Stimulated activated CD8-positive, alpha-beta memory T cell treated with anti-CD3 and anti-CD28 coated beads, Interleukin-4, amount 100 ng/mL, for 4 hours (primary cell): ENCODE measurements at places on chromosomes 13 and 19.

GRCh38 chr19:459724-460511 is 915 bp downstream of the SHC2 start:
- no peak for DNase-seq

DNA sequence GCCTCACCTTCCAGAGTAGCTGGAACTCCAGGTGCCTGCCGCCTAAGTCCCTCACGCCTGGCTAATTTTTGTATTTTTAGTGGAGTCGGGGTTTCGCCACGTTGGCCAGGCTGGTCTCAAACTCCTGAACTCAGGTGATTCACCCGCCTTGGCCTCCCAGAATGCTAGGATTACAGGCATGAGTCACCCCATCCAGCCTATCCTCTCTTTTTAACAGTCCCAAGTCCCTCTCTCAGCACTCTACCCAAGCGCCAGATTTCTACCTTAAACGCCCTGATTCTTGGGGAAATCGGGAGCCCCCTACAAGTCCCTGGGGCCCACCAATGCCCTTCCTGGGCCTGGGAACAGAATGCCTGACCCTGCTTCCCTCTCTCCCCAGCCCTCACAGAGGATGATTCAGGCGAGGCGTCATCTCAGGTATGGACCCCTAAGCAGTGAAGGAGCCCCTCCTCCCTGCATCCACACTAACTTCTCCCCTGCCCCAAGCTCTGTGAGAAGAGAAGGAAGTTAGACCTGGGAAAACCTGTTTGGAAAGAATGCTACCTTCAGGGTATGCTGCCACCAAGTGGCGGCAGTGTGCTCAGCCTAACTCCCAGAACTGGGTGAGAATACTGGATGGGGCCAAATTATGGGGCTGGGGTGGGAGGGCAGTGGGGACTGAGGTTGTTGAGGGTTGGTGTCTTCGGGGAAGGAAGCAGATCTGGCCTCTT is 20.8 kb upstream of the EBI3 start:
- no peak for DNase-seq

GRCh38 chr19:44260343-44260681 is 626 bp downstream of the ZNF233 start:
- no peak for DNase-seq

- no peak for DNase-seq
These were observed 7.3 kb downstream of the MYDGF start for GRCh38 chr19:4662812-4663211.

DNA sequence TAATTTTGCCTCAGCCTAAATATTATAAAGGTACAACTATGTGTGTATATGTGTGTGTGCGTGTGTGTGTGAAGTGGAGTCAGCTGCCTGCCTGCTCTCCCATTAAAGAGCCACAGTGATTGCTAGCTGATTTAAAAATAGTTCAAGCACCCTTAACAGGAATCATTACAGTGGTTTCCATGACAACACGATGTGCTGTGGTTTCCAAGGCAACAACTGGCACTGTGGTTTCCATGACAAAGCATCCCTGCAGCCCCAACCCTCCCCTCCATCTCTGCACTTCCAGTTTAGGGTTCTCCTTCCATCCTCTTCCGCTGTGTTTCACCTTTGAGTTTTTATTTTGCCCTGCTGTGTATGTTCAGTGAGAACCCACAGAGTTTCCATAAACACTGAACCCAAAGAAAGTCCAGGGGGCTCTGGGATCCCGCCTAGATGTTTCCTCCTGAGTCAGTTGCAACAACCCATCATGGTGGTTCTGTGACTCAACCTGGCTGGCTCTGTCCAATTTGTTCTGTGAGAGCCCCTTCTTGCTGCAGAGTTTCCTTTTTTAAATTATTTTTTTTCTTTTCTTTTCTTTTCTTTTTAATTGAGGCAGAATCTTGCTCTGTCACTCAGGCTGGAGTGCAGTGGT is 7.1 kb upstream of the PNMA8A start:
- no peak for DNase-seq

DNA sequence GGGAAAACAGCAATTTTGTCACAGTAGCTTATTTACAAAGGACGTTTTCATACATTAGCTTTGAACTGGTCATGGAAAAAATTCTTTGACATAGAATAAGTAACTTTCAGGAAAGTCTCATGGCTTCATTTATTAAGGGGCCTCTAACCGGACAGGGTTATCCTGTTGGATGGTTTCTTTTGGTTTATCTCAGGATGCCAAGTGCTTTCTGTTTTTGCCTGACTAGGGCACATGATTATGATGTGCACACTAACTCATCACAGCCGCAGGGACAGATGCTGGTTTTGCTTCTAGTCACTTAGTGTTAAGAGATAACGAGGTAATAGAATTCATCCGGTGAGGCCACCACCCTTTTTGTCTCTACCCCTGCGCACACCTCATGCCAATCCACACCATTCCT is 53.0 kb downstream of the TGDS start:
- no peak for DNase-seq

GRCh38 chr19:11098327-11098726 is 9.1 kb downstream of the LDLR start:
- DNase-seq = no peak

GRCh38 chr13:77423296-77423695 is 96.4 kb upstream of the MYCBP2 start:
- no peak for DNase-seq

GRCh38 chr19:57078802-57079201 is 41.0 kb upstream of the USP29 start:
- no peak for DNase-seq

DNA sequence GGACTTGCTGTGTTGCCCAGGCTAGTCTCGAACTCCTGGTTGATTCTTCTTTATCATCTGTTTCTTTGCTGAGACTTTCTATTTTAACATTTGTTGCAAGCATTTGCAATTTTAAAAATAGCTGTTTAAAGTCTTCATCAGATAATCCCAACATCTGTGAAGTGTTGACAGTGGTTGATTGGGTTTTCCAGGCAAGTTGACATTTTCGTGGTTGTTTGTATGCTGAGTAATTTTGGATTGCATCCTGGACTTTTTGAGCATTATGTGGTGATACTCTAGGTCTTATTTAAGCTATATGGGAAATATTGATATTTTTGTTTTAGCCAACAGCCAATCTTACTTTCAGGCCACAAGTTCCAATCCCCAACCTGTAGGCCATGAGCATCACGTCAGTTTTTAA is 25.1 kb downstream of the AP1M1 start:
- DNase-seq = no peak

GRCh38 chr13:48163061-48163460 is 68.2 kb upstream of the MED4 start:
- no peak for DNase-seq

DNA sequence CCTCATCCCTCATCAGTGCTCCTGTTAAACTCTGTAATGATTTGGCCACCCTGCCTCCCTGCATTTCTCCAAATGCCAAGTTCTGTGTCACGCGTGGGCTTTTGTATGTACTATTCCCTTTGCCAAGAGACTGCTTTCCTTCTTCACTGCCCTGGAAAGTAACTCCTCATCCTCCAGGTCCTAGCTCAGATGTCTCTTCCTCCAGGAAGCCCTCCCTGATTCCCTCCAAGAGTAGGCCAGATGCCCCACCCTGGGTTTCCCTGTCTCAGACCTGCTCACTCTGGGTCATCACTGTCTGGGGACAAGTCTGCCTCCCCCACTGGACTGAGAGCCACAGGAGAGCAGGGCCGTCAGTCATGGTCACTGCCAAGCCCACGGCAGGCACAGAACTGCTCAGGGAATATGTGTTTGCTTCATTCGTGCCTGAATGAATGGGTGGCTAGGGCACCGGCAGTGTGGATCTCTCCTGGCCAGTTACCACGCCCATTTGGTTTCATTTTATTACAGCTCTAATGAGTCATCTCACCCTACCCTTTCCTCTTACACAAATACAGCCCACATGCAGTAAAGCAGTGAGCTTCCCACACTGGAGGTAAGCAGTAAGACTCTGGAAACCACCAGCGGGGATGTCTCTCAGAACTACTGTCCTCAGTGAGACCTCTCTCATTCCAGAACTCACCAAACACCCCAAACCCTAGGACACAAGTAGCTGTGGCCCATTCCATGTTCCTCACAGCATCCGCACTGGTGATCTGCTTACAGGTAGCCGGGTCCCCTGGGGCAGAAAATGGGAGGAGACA is 12.1 kb upstream of the GPR4 start:
- DNase-seq = no peak

GRCh38 chr19:51319649-51320279 is 8.3 kb downstream of the IGLON5 start:
- no peak for DNase-seq

DNA sequence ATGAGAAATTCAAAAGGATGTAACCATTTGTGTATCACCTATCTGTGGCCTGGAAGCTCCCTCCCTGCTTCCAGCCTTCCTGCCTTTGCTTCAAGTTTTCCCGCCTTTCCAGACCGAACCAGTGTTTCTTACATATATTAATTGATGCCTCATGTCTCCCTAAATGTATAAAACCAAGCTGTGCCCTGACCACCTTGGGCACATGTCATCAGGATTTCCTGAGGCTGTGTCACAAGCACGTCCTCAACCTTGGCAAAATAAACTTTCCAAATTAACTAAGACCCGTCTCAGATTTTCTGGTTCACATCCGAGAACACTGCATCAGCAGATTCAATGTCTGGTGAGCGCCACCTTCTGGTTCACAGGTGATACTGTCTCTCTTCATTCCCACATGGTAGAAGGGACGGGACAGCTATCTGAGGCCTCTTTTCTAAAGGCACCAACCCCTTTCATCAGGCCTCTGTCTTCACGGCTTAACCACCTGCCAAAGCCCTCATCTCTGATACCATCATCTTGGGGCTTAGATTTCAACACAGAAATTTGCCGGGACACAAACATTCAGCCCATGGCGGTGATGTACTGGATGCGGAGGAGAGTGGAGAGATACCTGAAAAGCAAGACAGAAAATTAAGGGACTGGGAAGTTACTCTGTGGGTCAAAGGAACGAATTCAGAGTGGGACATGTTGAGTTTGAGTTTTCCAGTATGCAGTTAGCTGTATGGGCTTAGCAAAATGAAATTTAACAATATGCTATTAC is 58.7 kb upstream of the PABPC3 start:
- peak; percentile 11 for DNase-seq

- DNase-seq = no peak
These were observed 1.3 kb downstream of the BBC3 start for GRCh38 chr19:47229676-47230053.

GRCh38 chr13:110250258-110250891 is 56.6 kb downstream of the COL4A1 start:
- DNase-seq = no peak

GRCh38 chr13:21435687-21436151 is 23.4 kb downstream of the ZDHHC20 start:
- peak; percentile 13 for DNase-seq

DNA sequence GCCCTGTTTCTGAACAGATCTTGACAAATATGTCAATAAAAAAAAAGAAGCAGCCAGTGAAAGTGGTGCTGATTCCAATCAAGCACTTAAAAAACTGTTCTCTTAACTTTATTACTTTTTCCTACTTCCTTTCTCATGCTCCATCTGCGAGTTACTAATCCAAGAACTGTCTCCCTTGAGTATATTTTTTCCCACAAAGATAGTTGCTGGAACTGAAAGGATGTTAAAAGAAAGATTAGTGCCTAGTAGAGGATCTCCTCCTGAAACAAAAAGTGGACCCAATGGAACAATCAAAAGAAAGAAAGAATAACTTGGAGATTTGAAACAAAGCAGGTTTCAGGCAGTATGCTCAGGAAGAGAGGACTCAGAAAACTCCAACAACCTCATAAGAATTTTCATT is 1034.8 kb downstream of the PCDH17 start:
- no peak for DNase-seq

DNA sequence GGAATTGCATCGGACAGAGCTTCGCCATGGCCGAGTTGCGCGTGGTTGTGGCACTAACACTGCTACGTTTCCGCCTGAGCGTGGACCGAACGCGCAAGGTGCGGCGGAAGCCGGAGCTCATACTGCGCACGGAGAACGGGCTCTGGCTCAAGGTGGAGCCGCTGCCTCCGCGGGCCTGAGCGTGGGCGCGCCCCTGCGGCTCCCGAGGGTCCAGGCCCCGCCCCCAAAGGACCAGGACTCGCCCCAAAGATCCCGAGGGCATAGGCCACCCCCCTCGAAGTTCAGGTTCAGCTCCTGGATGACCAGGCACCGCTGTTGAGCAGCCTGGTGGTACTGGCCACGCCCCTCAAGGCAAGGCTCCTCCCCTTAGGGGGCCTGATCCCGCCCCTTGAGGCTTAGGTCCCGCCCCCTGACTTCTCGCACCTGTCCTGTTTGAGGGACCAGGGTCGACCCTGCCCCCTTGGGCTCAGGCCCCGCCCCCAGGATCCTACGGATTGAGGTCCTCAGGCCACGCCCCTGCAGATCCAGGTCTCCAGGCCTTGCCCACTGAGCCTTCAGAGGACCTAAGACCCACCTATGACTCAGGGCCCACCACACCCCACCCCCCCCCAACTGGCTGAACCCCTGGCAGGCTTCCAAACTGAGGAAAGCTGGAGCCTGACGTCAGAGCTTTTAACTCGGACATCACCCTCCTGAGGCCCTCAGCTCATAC is 43.1 kb downstream of the CYP4F22 start:
- peak; percentile 51 for DNase-seq

GRCh38 chr19:15442142-15442920 is 7.4 kb downstream of the WIZ start:
- DNase-seq = no peak

DNA sequence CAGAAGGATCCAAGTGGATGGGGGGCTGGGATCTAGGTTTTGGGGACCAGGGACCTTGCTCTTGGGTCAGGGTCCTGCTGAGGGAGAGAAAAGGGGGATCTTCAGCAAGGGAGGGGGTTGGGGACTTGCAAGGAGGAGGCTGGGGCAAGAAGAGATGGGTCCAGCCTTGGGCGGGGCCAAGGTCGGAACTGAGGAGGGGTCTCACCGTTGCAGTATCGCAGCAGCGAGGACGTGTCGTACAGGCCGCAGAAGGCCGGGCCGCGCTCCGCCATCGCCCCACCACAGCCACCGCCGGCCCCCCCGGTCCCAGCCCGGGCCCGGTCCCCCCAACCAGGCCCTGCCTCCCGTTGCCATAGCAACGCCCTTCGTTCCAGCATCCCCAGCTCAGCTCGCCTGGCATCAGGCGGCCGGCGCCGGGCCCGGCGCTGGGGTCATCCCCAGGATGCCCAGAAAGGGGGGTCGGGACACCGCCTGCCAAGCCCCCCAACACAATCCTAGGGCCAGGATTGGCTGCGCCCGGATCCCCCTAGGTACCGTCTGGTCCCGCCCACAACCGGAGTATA is 6.0 kb upstream of the EML2 start:
- no peak for DNase-seq

- no peak for DNase-seq
These were observed 4.3 kb upstream of the RAP2A start for GRCh38 chr13:97429681-97430081.

DNA sequence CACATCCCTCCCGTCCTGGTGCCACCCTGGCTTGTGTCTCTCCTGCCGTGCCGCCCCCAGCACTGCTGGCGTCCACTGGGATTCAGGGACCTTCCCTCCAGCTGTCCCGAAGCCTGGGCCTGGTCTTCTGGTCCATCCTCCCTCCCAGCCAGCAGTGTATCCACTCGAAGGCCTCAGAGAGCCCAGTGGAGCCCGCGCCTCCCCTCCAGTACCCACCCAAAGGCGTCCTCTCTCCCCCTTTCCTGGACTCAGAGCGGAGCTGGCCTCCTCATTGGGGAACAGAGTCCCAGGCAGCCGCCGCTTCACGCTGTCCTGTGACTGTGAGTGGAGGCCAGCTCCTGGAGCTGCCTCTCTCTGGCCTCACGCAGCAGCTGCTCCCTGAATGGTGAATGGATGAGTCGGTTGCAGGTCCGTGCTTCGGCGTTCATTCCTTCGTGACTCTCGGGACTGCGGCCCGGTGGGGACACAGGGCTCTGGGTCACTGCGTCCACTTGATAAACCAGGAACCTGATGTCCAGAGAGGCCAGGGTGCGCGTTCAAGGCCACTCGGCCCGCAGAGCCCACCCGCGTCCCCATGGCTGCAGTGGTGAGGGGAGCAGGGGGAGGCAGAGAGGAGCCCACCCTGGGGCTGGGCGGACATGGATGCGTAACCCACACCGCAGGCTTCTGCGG is 12.1 kb downstream of the ONECUT3 start:
- DNase-seq = no peak
